Activated naive CD4-positive, alpha-beta T cell treated with Interleukin-2 at 50 U/mL for 16 hours (primary cell): ENCODE measurements at places on chromosomes 11 and 22.
A peak's percentile ranks its signal among the peaks of the same experiment; 100 is the strongest.

- DNase-seq = no peak
Measured at GRCh38 chr11:47152126-47152952, 24.3 kb downstream of the ARFGAP2 start.

- DNase-seq = no peak
Measured at GRCh38 chr11:223026-223789, 12.9 kb downstream of the SIRT3 start.

DNA sequence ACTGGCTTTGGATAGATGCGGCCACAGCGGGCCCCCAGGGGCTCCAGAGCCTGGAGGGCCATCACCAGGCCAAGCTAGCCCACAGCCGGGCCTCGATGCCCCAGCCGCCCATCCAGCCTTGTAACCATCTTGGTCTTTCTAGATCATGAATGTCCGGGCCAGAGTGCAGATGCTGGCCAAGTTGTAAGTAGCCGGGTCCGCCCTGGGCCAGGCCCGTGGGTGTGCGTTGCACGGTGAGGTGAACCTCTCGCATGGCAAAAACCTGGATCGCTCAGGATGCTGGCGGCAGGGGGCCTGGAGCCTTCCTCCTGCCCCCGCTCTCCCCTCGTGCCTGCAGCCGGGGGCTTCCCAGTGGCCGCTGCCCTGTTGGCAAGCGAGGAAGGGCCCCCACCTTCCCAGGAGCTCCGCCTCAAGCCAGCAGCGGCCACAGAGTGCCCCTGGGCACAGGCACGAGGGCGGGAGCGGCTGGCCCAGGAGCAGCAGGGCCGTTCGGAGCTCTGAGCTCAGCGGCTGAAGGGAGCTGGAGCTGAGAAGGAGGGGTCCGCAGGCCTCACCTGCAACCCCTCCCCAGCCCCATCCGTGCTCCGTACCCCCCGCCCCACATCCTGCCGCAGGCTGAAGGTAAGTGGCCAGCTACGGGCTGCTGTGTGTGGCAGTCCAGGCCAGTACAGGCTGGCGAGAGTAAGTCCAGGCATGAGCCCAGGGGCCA, 10.9 kb upstream of the MRPL23 start:
- no peak for DNase-seq

GRCh38 chr11:133903056-133903455, 53.7 kb downstream of the IGSF9B start:
- no peak for DNase-seq

- no peak for DNase-seq
Measured at GRCh38 chr11:131867457-131868257, 497.2 kb downstream of the NTM start.

GRCh38 chr11:45921561-45922424, 663 bp upstream of the LARGE2 start:
- no peak for DNase-seq

DNA sequence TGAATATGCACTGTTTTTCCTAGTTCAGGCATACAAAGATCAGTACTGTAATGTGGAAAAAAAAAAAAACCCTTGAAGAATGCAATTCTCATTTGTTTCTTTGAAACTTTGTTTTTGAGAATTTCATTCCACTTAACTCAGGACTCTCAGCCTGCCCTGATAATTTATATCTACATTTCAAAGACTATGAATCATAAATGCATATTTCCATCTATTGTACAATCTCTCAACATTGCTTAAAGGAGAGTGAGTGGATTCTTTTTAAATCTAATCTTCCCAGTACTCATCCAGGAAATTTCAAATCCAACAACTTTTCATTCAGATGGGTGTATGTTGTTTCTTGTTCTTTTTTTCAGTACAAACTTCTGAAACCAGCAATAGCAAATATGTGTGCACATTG, 322.2 kb upstream of the DDI1 start:
- no peak for DNase-seq

DNA sequence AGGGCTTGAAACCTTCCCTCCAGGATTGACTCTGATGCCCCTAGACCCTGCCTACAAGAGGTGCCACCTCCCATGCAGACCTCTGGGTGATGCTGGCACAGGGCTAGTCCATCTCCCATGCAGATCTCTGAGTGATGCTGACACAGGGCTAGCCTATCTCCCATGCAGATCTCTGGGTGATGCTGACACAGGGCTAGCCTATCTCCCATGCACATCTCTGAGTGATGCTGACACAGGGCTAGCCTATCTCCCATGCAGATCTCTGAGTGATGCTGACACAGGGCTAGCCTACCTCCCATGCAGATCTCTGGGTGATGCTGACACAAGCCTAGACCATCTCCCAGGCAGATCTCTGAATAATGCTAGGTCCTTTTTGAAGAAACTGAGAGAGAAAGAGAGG, 321.7 kb downstream of the NTM start:
- DNase-seq = no peak

DNA sequence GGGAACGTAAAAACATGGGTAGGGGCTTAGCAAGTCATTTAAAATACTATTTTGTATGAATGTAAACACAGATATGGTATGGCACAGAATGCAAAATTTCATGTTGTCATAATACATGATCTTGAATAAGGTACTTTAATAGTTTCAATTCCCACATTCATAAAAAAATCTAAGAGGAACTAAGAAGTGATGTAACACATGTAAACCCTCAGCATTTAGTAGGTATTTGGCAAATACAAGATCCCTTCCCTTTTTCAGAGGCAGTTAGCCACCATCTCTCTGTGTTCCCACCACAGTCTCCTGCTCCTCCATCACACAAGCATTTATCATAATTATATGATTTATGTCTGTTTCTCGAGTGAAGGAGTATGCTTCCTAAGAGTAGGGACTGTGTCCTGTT, 251.8 kb downstream of the TENM4 start:
- DNase-seq = no peak

GRCh38 chr11:67631411-67631810, 1.7 kb upstream of the NUDT8 start:
- no peak for DNase-seq

GRCh38 chr11:65355013-65355775, 643 bp downstream of the TIGD3 start:
- peak; percentile 61 for DNase-seq

DNA sequence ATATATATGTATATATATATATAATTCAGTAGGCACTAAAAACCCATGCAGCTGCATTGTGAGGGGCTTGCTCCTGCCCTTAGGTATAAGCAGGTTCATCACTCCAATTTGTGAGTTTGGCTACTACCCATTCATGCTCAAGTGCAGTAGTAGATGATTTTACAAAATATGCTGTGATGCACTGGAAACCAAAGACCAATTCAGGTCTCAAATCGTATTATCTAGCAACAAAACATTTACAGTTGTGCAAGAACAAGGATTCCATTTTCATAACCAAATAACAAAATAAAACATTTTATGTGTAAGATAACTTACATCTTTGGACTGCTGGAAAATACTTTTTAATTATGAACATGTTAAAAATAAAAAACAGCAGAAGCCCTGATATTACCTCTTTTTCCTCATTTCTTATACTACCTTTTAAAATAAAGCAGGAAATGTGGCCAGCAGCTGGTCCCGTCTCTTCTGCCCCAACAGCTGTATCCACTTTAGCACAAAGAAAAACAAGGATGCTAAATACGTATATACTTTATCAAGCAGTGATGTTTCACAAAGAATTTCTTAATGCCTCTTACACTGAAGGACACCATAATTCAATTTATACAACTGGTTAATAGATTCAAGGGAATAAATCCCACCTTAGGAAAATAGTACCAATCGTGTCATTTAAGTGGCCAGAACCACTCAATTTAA, 2.8 kb downstream of the CREBZF start:
- no peak for DNase-seq

- DNase-seq = no peak
Measured at GRCh38 chr22:35197071-35197470, 60.2 kb upstream of the HMGXB4 start.

- DNase-seq = no peak
Measured at GRCh38 chr22:28927630-28928029, 44.3 kb downstream of the ZNRF3 start.

DNA sequence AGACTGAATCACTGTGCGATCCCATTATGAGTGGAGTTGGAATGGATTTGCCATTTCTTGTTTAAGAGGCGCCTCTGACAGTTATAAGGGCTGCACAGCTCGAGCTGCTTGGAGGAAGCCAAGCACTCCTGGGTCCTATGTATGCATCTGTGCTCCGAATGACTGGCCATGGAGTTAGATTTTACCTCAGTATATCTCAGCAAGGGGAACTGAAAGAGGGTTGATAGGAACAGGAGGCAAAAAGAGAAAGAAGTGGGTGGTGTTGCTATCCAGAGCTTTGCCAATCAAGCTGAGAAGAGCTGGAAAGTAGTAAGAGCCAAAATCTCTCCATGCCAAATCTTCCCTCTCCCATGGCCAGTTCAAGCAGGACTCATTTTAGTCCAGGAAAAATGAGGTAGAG, 632.0 kb upstream of the KIRREL3 start:
- DNase-seq = no peak

DNA sequence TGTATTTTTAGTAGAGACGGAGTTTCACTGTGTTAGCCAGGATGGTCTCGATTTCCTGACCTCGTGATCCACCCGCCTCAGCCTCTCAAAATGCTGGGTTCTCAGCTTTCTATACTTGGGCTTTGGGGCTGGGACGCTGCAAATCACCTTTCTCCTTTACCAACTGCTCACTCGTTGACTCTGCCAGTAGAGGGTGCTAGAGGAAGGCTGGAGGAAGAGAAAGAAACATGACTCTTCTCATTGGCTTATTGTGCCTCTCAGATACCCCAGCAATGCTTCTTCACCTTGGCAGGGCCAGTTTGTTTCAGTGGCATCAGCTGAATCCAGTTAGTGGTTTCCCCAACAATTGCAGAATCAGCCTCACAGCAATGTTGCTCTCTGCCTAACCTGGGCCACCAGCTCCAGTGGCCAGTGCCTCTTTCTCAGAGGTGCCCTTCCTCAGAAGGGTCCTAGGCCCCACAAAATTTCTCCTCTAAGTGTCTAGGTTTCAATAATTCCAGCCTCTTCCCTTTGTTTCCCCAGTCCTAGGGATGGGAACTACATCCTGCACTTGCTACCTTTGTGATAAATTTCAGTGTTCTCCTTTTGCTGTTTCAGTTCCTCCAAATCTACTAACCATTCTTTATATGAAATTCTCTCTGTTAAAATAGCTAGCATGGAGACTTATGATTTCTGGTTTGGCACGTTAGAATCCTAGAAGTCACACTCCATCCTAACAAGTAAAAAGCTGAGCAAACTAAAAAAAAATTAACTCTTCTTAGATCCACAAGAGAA, 71.5 kb upstream of the VSTM5 start:
- DNase-seq = no peak

- no peak for DNase-seq
Measured at GRCh38 chr11:44082645-44083044, 12.8 kb upstream of the EXT2 start.

DNA sequence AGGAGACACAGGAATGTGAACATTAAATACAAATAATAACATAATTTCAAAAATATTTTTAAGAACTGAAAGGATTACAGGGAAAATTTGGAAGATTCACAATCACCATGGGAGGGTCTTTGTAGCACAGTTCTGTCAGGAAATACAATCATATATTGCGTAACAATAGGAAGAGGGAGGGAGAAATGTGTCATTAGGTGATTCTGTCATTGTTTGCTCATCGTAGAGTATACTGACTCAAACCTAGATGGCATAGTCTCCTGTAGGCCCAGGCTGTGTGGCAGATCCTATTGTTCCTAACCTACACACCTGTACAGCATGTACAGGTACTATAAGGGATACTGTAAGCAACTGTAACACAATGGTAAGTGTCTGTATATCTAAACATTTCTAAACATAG, 330.4 kb downstream of the BRD1 start:
- no peak for DNase-seq

DNA sequence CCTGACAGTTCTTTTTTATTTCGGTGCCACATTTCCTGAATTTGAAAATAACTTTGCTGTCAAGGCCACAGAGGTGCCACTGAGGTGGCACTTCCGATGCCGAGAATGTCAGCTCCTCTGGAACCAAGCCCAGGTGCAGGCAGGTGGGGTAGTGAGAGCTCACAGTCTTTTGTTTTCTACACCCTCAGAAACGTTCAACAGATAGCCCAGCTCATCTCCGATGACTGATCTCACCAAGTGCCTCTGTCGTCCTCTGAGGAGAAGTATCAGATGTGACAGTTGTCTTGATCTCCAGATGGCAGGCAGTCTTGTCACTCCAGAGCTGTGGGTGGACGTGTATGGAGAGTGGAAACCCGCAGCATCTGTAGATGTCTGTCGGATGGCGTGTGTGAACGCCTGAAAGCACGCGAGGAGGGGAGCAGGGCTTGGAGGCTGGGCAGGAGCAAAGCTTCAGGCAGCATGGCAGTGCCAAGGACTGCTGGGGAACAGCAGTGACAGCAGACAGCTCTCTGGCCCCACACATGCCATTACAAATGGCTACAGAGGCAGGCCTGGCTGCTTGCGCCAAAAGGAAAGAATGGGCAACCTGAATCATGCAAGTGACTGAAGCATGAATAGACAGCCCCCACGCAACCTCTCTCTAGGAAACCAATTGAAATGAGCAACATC, 877.0 kb downstream of the OPCML start:
- no peak for DNase-seq

DNA sequence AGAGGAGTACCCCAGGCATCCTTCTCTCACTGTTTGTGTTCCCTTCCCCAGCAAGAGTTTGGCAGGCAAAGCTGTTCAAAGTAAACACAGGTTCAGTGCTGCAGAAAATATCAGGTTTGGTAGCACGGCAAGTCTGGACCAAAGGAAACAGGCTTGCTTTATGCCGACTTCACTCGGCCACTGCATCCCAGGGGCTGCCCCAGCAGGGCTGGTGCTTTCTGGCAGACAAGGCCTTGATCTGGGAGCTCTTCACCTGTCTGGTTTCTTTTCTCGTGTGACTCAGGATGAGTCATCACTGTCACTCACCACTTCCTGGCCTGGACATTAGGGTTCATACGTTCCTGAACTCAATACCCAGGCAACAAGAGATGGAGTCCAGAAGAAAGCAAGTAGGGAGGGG, 52.6 kb upstream of the NAV2 start:
- peak; percentile 8 for DNase-seq

GRCh38 chr11:94721565-94722292, 46.4 kb upstream of the AMOTL1 start:
- DNase-seq = no peak

DNA sequence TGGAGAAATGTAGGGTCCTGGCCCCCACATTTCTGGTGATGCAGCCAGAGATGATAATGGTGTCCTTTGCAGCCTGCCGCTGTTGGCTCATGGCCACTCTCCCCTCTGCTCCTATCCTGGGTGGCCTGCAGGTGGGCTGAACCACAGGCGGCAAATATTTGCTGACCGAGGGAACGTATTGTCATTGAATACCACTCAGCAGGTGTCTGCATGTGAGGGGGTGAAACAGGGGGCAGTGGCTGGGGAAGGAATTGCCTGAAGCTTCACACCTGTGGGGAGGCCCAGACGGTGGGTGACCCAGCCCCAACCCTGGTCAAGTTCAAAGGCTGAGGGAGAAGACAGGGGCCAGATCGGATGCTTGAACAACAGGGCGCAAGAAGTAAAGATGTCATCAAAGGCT, 73.3 kb upstream of the WNT11 start:
- no peak for DNase-seq

- no peak for DNase-seq
Measured at GRCh38 chr11:2689651-2690575, 9.9 kb downstream of the KCNQ1OT1 start.
